ENCODE measurements at places on chromosomes 5 and 9.

GRCh38 chr9:79164406-79164805, 407.4 kb upstream of the TLE4 start:
- no peak for DNase-seq

- DNase-seq, result no peak
Measured at GRCh38 chr5:170903075-170903474, 41.3 kb downstream of the RANBP17 start.

- no peak for DNase-seq
Measured at GRCh38 chr5:56412601-56413379, 179.7 kb upstream of the ANKRD55 start.

GRCh38 chr5:130316971-130317680, 412.9 kb downstream of the CHSY3 start:
- no peak for DNase-seq

- no peak for DNase-seq
Measured at GRCh38 chr9:19148187-19148586, 20.9 kb upstream of the PLIN2 start.

DNA sequence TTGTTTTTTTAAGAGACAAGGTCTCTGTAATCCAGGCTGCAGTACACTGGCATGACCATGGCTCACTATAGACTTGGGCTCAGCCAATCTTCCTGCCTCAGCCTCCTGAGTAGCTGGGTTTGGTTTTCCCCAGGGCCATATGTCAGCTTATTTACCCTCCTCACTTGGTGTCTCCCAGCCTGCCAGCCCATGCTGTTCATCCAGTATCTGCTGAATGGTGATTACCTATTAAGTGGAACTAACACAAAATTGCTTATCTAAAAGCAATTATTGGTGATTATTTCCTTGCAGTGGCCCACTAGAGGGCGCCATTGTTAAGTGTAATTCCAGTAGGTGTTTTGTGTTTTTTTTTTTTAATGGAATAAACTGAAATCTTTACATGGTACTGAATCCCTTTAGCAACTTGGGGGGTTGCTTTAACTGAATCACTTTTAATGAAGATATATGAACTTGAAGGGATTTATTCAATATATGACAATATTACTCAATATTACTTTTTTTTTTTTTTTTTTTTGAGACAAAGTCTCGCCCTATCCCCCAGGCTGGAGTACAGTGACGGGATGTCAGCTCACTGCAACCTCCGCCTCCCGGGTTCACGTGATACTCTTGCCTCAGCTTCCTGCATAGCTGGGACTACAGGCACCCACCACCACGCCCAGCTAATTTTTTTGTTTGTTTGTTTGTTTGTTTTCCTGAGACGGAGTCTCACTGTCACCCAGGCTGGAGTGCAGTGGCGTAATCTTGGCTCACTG, 13.8 kb downstream of the EXOSC2 start:
- DNase-seq, result peak; percentile 82

GRCh38 chr9:16181539-16181938, 628.7 kb downstream of the CCDC171 start:
- no peak for DNase-seq

- DNase-seq, result peak; percentile 40
Measured at GRCh38 chr5:137710086-137710485, 25.8 kb downstream of the KLHL3 start.

DNA sequence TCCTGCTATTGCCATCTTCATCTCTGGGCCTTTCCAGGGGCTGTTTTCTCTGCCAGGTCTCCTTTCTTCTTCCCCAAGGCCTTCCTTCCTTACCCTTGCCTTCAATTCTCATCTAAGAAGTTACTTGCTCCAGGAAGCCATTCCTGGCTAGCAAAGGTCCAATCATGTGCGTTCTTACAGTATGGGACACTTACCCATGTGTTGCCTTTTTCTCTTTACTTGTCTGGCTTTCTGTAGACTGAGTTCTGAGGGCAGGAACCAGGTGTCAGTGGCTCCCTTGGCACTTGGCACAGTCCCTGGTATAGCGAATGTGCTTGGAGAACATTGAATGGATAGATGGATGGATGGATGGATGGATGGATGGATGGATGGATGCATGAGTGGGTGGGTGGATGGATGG, 10.2 kb downstream of the FOXI1 start:
- DNase-seq, result no peak

GRCh38 chr9:69961843-69962242, 81.8 kb upstream of the MAMDC2 start:
- peak; percentile 73 for DNase-seq

- no peak for DNase-seq
Measured at GRCh38 chr9:68562461-68562860, 21.8 kb upstream of the TMEM252 start.

DNA sequence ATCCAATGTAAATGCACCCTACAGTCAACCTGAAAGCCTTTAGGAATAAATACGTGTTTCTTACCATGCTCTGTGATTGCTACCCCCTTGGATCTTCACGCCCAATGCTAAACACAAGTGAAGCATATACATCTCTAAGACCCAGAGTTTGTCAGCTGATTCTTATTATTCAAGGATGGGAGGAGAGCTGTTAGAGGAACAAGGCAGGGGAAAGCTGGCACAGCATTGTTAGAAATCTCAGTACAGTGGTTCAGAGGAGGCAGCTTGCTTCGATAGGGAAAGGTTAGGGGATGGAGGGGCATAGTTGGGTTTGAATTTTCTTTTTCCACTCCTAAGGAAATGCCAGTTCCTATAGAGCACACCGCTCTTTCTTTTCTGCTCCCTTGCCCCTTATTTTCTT, 16.7 kb upstream of the TAF11L2 start:
- no peak for DNase-seq

- no peak for DNase-seq
Measured at GRCh38 chr9:118028225-118028624, 324.0 kb downstream of the TLR4 start.

DNA sequence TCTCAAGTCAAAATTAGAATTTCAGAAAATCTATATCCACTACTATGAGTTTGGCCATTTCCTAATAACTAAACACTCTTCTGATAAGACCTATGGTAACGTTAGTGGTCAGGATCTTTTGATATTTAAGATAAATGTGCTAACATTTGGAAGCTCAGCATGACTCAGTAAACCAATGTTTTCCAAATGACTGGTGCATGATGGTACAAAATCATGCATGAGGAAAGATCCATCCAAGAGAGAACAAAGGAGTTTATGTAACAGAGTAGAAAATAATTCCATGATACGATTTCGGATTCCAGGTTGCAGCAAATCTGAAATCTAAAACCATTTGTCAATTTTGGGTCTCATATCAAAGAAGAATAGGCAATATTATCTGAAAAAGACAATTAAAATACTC, 279.2 kb downstream of the NSG2 start:
- DNase-seq, result peak; percentile 8

DNA sequence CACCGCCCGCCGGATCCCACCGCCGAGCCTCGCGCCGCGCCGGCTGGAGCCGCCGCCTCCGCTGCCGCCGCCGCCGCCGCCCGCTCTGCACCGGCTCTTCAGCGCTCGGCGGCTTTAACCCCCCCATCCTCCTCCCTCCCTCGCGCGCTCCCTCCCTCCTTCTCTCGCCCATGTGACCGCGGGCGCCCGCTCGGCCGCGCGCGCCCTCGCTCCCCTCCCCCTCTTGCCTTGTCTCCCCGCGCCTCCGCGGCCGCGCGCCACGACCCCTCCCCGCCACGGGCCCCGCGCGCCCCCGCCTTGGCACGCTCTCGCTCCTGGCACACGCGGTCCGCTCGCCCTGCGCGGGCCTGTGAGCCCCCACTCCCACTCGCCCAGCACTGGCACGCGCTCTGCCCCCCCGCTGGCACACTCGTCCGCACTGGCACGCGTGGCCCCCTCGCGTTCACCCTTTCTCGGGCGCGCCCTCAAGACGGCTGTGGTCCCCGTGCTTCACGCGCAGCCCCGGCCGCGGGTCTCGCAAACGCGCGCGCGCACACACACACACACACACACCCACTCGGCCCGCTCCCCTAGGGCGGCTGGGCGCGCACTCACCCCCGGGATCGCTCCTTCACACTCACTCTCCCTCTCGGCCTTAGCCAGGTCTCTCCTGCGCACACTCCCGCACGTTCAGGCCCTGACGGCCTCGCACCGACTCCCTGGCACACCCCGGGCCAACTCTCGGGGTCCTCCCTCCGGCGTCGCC, at the start of gene CNTFR:
Gene CNTFR (minus strand): TSS at position 89 of the 745 bp plus-strand sequence. CDS start 20,743 bp downstream, outside the sequence.
- no peak for DNase-seq

- DNase-seq, result no peak
Measured at GRCh38 chr5:145834554-145834916, 607 bp downstream of the PRELID2 start.

DNA sequence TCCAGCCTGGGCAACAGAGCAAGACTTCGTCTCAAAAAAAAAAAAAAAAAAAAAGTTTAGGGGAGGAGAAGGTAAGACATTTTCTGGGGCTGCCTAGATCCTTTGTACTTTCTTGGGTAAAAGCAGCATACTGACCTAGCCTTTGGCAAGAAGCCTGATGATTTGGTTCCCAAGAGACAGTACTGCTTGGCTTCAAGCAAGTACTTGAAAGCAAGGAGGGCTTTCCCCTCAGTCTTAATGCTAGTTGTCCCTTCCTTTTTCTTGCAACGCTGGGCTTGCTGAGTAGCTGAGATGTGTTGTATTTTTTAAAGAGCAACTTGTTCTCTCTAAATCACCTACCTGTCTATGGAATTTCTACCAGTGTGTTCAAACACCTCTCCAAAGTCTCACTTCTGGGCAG, 76.2 kb downstream of the INSYN2B start:
- no peak for DNase-seq

GRCh38 chr5:37396352-37396751, 17.2 kb downstream of the WDR70 start:
- DNase-seq, result no peak

DNA sequence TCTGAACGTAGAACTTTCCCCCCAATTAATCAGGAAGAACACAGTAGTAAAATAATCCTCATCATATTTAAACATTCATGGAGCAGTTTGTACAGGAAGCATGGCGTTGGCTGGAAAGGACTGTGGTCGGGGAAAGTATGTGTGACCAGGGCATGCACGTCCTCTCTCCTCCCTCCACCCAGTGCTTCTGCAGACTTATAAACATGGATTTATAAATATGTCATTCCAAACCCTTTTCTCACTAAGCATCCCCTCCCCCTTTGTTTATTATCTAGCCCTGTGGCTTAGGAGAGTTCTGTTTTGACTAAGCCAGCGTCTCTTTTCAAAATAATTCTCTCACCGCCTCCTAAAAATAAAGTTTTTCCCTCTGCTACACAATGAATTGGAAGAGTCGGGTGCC, 70.4 kb upstream of the DAP start:
- peak; percentile 91 for DNase-seq

GRCh38 chr5:9898319-9898718, 268.2 kb upstream of the TAS2R1 start:
- peak; percentile 60 for DNase-seq

DNA sequence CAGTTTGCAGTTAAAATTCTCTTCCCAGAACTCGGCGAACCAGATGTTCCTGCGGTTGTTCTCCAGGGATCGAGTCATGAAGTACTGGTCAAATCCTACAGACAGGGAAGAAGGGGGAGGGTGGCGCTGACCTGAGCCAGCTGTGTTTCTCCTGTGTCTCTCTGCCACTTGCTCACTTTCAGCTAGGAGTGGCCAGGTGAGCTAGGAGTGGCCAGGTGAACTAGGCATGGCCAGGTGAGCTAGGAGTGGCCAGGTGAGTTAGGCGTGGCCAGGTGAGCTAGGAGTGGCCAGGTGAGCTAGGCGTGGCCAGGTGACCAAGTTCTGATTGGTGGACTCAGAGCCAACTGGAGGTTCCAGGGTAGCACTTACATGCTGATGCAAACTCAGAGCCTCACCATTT, 5.8 kb downstream of the GRM6 start:
- no peak for DNase-seq

DNA sequence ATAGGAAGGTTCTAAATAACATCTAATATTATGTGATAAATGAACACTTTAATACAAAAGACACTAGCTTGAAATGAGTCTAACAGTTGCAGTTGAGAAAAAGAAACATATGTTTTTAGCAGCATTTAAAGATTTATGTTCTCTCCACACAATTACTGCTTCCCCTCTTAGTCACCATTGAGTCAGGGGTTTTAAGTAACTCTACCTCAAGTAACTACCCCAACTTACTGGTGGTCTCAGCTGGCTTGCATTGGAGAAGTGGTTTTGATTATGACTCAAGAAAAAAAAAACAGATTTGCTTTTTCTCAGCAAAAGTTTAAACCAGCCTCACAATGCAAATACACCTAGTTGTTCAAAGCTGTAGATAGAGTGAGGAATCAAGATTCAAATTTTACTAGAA, 1216.5 kb upstream of the CDH9 start:
- peak; percentile 18 for DNase-seq

DNA sequence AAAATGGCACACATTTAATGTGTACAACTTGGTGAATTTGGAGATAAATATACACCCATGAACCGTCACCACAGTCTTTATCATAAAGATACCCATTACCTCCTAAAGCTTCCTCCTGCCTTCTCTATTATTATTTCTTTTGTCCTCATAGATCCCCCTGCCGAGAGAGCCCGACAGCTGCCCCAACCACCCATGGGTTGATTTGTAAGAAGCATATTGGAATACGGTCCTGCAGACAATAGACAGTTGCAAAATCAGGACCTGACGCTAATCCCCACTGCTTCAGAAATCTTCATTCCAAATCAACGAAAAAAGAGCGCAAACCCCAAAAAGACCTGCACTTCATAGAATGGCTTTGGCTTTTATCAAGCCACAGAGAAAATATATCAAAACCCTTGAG, 697.5 kb downstream of the SEMA5A start:
- no peak for DNase-seq

- DNase-seq, result no peak
Measured at GRCh38 chr9:78577156-78577906, 280.4 kb downstream of the PSAT1 start.

DNA sequence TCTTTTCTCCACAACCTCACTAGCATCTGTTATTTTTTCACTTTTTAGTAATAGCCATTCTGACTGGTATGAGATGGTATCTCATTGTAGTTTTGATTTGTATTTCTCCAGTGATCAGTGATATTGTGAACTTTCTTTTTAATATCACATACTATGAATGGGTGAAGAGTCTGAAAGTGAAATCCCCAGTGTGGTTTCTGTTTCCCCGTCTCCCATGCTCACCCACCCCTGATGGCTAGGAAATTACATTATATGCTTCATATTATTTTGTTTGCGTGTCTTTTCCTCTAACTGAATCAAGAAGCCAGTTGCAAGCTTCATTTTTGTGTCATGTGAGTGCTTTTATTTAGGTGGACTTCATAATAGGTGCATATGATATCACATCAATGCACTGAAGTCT, 171.1 kb downstream of the ARHGAP26 start:
- no peak for DNase-seq

- DNase-seq, result peak; percentile 14
Measured at GRCh38 chr5:74013222-74013621, 387.2 kb downstream of the ARHGEF28 start.

GRCh38 chr9:126439402-126439765, 112.8 kb downstream of the MVB12B start:
- DNase-seq, result peak; percentile 85

DNA sequence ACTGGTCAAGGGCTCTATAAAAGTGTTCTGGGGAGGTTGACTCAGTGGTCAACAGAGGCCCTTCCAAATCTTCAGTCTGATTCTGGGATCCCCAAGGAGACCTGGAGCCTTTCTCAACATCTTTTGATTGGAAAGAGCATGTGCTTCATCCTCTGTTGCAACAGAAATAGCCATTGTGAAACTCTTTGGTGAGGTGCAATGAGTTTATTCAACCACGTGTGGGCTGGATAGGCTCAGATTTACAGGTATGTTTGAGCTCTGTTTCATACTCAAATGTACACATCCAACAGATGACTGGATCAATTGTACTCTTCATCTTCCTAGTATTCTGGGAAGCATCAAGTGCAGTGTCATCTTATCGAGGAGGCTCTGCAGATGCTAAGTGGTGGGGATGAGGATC, 60.5 kb downstream of the CTSL start:
- DNase-seq, result no peak
